ENCODE measurements at places on chromosomes 1 and 21.

- DNase-seq = no peak
These were observed 44.5 kb downstream of the MARK1 start for GRCh38 chr1:220572416-220572815.

DNA sequence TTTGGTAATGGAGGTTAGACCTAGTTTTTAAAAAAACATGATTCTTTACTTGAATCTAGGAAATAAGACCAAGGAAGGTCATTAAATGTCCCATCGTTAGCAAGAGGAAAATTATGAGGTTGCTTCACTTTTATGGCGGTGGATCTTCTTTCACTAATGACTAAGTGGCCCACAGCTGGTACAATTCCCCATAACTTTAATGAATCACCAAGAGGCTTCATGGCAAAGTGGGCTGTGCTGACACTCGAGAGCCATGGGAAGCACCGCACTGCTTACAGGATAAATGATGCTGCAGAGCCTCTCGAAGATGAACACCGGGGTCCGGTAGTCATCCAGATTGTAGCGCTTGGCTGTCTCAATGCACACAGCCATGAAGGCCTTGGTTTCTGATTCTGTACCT, 108.8 kb downstream of the UBR4 start:
- no peak for DNase-seq

DNA sequence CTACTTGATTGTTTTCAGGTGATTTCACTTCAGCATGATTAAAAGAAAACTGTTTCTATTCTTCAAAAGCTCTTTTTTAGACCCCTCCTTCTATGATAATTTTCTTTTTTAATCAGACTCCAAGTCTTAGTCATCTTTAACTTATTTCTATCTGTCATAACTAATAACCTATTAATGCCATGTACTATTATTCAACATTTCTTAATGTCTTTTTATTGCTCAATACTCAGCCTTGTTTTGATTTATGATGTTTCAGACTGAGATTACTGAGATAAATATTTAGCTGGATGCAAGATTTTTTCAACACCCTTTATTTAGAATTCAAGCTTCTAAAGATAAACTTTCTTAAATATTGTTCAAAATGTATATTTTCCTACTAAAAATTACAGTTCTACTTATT, 53.6 kb downstream of the ATP6V1G3 start:
- no peak for DNase-seq

DNA sequence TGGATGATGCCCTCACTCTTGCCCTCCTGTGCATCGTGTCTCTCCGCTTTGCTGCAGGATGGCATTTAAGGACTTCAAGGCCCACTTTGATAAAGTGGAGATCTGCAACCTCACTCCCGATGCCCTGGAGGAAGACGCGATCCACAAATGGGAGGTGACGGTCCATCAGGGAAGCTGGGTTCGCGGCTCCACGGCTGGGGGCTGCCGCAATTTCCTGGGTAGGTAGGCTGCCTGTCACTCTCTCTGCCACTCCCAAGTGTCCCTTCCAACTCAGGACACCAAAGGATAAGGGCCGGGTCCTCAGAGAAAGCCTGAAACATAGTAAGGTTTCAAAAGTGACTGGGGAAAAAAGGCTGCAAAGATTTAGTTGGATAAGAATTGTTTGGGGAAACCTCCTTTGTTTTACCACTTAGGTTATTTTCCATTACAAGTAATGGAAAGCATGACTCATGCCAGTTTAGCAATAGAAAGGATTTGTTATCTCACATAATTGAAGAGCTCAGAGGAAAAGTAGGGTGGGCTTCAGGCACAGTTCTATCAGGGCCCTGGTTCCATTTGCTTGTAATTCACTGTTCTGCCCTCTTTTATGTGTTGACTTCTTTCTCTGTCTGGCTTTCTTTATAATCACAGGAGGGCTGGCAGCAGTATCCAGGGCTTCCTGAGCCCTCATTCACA, 31.9 kb downstream of the CAPN9 start:
- DNase-seq = no peak

DNA sequence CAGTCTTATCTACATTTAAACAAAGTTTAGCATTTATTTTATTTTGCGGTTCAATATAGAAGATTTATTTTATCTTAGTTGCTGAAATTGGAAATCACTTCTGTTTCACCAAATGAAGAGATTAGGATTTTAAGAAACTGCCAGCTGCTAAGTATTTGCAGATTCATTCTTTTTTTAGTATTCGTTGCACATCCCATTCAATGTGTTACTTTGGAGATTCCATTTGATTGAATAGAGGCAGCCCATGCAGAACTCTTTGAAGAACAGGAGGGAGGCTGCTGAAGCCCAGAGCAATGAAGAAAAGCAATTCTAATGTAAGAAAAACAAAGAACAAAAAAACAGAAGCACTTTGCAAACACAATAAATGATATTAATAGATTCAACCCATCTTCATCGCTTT, 38.6 kb upstream of the IL12RB2 start:
- DNase-seq = no peak

DNA sequence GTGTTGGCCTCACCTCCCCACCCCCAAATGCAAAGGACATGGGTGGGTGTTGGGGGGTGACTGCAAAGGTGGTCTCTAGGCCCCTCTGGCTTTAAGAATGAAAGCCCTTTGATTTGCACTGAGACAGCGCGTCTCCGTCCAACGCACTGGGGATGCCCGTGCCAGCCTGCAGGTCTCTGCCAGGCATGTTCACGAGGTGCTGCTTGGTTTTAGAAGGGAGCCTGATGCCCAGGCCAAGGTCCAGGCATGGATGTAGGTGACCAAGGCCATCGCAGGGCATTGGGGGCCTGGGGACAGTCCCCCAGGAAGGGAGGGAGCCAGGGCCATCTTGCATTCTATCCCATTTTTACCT, 363.6 kb upstream of the VAMP3 start:
- no peak for DNase-seq

DNA sequence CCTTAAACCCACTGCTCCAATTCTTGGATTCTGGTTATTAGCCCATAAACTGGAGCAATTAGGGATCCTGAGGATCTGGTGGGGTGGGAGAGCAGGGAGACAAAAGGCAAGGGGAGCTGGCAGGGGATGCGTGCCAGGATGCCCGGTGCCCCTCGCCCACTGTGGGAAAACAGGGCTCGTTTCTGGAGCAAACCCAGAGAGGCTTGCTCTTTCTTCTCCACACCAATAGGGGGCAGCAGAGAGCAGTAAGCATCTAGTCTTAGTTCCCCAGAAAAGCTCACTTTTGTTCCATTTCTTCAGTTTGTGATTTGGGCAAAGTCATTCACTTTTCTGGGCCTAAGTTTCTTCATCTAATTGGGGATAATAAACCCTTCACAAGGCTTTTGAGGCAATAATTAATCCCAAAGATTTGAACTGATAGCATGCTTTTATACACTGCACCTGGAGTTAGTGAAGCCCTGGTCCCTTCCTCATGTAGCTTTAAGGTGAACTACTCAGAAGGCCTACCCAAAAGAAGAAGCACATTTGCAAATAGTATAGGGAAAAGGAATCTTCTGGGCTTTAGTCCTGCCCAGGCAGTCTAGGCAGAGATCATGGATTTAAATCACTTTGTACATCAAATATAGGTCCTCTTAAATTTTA, 160.6 kb upstream of the USP24 start:
- no peak for DNase-seq

GRCh38 chr21:28923439-28923975, 69.2 kb downstream of the LTN1 start:
- DNase-seq = no peak

GRCh38 chr1:97089173-97089572, 367.6 kb downstream of the PTBP2 start:
- DNase-seq = no peak

DNA sequence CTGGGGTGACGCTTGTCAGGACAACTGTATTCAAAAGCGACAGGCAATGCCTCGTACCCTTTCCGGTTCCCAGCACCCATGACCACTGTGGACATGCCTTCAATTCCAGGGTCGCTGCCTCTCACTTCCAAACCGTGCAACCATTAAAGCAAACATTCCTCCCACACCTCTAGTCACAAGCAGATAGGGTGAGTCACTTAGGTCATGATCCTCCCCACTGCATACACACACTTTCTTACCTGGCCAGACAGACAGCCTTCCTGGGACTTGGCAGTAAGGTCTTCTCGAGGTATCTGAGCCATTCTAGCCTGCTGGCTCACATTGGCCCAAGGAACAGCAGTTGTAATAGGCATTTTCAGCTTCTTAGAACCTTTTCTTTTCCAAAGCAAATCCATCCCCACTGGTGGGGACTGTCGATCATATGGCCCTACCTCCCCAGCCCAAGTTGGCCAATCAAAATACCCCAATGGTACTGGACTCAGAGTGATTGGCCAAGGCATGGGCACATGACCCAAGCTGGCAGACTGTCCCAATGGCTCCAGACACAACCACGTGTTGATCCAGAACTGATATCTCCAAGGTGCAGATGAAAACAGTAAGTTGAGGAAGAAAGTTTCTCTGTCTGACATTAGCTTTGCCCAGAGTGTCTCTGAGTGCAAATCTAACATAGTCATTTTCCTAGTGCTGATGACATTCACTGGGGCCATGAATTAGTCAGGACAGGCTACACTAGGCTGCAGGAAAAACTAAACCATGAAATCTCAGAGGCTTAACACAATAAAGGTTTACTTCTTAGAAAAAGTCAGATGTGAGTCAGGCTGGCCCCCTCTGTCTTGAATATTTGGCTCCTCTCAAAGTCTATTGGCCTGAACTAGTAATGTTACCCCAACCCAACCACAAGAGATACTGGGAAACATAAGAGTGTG, 113.8 kb downstream of the RRAGC start:
- DNase-seq = no peak

DNA sequence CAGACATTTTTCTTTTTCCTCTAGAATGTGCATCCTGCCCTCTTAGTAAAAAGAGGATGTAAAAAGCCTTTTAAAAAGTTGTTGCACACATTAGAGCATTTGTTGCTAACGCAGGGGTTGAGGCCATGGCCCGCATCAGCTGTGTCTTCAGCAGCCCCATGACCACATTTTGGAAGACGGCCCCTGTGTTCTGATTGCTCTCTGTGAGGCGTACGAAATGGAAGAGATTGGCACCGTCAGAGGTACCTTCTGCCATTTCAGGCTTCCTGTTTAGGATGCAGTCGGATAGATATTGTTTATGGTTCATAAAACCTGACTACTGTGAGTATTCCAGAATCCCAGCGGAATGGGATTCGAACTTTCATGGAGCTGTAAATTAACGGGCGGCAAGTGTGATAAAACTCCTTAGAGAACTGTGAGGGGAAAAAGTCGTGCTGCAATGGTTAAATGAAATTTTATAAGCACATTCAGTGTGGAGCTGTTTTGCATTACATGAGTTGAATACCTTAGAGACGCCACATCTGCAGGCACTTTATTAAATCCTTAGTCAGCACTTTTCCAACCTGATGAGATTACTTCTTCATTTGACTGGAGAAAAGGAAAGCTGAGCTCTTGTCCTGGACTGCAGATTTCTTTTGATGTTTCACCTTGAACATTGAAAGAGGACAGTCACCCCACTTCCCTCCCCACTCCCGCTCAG, 273.9 kb downstream of the TM2D1 start:
- DNase-seq = no peak

- DNase-seq = no peak
These were observed 34.6 kb downstream of the COQ8A start for GRCh38 chr1:226974544-226975258.

GRCh38 chr1:101520302-101520701, 283.5 kb downstream of the S1PR1 start:
- DNase-seq = no peak

- DNase-seq = no peak
These were observed 60.7 kb downstream of the HSF2BP start for GRCh38 chr21:43598416-43599120.

DNA sequence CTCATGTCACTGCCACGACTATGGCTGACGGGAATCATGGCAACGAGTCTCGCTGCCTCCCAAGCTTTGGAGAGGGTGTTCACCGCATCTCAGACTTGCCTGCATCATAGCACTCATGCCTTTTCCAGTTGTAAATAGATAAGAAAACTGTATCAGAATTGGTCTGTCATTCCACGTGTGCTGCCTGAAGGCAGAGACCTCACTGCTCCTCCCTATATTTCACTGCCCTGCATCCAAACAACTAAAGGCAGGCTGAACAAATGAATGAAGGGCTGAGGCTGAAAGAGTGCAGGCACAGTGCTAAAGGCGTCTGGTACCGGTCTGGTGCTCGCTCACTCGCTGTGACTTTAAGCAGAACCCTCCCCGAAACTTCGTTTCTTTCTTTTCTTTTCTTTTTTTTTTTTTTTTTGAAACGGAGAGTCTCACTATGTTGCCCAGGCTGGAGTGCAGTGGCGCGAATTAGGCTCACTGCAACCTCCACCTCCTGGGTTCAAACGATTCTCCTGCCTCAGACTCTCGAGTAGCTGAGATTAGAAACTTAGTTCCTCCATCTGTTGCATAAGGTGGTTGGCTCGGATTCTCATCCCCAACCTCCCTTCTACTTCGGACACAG, 542 bp downstream of the EIF2B3 start:
- no peak for DNase-seq

DNA sequence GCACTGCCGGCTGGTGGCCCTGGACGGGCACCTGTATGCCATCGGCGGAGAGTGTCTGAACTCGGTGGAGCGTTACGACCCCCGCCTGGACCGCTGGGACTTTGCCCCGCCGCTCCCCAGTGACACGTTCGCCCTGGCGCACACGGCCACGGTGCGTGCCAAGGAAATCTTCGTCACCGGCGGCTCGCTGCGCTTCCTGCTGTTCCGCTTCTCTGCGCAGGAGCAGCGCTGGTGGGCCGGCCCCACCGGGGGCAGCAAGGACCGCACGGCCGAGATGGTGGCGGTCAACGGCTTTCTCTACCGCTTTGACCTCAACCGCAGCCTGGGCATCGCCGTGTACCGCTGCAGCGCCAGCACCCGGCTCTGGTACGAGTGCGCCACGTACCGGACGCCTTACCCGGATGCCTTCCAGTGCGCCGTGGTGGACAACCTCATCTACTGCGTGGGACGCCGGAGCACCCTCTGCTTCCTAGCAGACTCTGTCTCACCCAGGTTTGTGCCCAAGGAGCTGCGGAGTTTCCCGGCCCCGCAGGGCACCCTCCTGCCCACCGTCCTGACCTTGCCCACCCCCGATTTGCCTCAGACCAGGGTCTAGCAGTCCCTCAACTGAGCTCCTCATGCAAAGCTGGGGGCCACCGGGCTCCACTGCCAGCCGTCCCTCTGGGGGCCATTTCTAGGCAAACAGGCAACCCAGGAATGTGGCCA, 2.1 kb downstream of the KLHDC7A start:
- no peak for DNase-seq

GRCh38 chr1:175503538-175503937, 239.9 kb downstream of the TNR start:
- DNase-seq = no peak

DNA sequence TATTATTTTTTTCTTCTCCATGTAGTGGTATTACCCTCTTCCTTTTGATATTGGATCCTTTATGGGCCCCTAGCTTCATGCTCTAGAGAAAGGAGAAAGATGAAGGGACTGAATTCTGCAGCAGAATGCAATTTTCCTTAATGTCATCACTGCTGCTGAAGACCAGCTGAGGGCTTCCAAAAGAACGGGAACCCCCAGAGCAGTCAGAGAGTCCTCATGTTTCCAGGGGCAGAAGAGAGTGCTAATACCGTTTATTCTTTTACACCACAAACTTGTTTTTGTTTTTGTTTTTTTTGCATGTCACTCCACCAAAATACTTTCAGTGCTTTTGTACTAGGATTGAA, 21.1 kb upstream of the TBX15 start:
- no peak for DNase-seq

GRCh38 chr1:240956020-240956419, 344.1 kb upstream of the GREM2 start:
- no peak for DNase-seq
